ENCODE measurements at places on chromosomes 4 and X. TPM values are rescaled to one million over a fixed set of nuclear protein-coding genes. Genes with fewer than 3 reads are reported as not detected.

The NUDT11 gene
- 4.3 TPM for total RNA-seq

The OTC gene
- not detected for total RNA-seq

- no peak for DNase-seq
Observed at GRCh38 chr4:3290476-3290875, 2.3 kb upstream of the RGS12 start.

DNA sequence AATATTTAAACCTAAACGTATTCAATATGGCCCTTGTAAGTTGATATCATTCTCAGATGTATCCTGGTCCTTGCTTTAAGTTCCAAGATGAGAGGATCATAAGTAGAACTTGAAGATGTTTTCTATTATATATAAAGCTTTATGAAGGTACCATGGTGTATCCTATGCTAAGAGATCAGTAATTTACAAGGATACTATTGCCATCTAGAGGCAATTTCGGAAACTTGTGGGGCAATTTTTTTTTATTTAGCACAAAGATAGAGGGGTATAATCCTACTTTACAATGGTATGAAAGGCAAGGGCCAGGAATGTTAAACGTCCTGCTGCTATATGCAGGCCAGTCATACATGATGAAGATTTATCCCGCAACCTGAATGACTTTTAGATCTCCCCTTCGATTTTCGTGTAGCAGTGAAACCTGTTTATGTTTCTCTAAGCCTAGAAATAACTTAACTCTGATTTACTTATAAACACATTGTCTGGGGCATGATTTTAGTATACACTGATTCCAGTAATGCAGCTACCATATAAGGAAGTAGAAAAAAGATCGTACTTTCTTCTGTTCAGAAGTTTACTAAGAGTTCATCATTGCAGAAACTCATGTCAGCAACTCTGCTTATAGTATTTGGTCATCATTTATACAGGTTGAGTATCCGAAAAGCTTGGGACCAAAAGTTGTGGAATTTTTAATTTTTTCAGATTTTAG is 2.6 kb downstream of the SLC25A31 start:
- DNase-seq, result peak; percentile 50
